BJ (cell line): ENCODE measurements at places on chromosomes 2 and 18.

DNA sequence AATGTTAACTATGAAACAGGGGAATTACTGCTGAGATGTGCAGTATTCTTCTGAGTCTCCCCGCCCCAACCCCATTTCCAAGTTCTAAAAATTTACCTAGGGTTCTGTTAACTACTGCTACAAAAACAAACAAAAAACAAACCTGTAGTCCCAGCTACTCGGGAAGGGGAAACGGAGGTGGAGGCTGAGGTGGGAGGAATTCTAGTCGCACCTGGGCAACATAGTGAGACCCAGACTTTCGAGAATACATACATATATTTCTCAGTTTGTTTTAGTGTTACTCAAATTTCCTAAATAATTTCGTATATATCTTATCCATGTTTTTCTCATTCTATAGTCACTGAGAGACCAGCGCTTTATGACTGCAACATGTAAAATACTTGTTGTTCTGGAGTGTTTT lies 989 bp downstream of the STAM2 start:
- no peak for DNase-seq

DNA sequence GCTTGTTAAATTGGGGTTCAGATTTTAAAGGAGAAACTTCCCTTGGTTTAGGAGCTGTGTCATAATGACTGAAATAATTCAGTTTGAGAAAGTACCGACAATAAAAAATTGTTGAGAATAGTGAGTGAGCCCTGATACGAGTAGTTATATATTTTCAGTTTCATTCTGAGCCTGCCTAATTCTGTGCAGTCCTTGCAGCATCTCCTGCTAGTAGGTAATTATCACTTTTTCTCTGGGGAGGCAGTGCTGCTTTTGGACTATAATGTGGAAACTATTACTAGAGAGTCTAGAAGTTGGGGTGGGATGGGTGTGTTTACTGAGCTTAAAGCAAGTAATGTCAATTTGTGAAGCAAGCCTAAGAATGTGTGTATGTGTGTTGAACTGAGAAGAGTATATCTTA lies 21.7 kb downstream of the ZNF638 start:
- no peak for DNase-seq

DNA sequence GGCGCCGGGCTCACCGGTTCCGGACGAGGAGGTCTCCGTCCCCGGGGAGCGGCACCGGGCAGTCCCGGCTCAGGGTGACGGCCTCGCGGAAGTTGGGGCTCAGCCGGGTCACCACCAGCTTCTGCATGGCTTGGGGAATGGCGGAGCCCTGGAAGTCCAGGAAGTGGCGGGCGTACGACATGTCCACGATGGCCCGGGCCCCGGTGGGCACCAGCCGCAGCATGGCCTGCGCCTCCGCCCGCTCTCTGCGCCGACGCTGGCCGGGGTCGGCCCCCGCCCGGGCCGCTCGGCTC lies 157 bp downstream of the PTGR3 start:
- DNase-seq, result no peak

GRCh38 chr2:232888839-232889529 lies 18.9 kb downstream of the SNORC start:
- DNase-seq, result no peak

- DNase-seq, result no peak
These were observed 11.5 kb downstream of the SPRED2 start for GRCh38 chr2:65420712-65421431.
